ENCODE measurements at places on chromosomes 3 and 15.

DNA sequence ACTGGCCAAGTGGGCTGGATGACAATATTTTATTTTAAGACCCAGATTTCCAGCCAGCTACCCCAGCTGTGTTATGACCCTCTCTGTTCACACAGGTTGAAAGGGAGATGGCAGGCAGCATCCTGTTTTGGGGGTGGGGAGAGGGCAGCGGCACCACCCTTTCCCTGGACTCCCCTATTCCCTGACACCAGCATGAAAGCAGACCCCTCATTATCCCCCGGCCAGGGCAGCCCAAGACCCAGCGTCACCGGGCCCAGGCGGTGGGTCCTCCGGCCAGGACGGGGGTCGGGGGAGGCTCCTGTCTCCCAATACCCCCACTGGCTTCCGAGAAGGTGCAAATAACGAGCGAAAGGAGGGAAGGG lies 127.6 kb upstream of the MEF2A start:
- peak; percentile 32 for DNase-seq

- DNase-seq: no peak
Measured at GRCh38 chr3:133460809-133461208, 61.0 kb downstream of the BFSP2 start.

DNA sequence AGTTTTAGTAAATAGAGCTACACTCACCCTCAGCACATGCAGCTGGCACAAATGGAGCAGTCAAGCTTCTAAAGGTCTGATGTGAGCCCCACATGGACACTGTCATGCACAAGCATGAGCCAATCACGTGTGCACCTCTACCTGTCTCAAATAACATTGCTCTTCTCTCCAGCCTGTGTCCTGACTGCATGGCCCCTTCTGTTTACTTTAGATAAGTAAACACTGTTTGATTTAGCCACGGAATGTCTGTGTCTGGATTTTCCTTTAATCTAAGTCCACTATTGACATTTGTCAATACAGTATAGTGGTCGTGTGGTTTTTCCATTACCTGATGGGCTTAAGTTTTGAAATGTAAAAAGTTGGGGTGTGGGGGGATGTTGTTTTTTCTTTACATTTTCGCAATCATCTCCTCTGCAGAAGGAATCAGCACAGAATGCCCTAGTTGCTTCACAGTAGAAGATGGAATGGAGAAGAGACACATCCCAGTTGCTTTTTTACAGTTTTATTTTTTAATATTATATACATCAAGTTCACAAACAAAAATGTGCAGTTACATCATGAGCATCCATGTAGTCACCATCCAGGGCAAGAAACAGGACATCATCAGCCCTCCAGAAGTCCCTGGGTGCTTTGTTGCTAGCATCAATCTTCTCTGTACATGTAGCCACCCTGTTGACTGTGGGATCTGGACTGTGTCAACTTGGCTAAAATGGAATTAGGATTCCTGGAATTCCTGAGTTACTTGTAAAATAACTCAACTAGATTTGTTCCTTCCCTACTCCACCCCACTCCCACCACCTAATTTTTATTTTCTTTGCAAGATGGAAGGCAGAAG lies 146.1 kb downstream of the UACA start:
- no peak for DNase-seq

DNA sequence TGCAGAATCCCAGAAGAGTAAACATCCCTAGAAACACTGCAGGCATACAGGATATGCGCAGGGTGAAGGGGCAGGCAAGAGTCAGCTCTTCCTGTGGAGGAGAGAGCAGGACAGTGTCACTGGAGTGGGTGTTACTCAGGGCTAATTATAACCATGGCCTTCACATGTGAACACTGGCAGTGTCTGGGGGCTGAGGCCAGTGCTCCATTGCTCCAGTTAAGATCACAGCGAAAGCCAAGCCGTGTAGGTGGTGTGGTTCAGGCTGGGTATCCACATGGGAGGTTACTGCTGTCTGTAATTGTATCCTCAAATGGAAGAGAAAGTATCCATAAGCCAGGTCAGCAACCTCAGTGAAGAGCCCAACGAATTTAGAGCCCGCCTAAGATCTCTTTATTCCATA lies 84.6 kb downstream of the MESD start:
- no peak for DNase-seq

- no peak for DNase-seq
Measured at GRCh38 chr15:71781965-71782265, 28.4 kb upstream of the NR2E3 start.

DNA sequence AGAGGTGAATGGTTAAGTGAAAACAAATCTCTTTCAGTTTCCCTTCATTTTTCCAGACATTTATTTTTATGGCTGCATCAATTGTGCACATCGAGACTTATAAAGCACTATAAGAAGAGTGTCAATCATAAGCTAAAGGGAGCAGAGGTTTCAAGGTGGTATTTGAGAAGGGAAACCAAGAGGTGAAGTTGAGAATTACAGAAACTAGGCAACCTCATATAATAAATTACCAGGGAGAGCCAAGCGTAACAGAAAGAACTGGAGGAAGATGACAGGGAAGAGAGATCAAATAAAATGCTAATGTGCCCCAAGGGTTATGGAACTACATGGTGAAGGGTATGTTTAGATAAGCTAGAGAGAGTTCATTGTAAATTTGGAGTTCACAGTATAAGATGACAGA lies 6.3 kb upstream of the CCDC54 start:
- DNase-seq: no peak

GRCh38 chr3:133963657-133964396 lies 65.9 kb downstream of the SLCO2A1 start:
- DNase-seq: no peak

- no peak for DNase-seq
Measured at GRCh38 chr3:144165482-144165881, 193.9 kb downstream of the DIPK2A start.

- no peak for DNase-seq
Measured at GRCh38 chr15:66692391-66692790, 9.6 kb upstream of the SMAD6 start.

Data from activated T-cell treated with anti-CD3 and anti-CD28 coated beads, Interleukin-2, amount 50 U/mL, for 24 hours (primary cell).